Endodermal cell (in vitro differentiated cells): ENCODE measurements at places on chromosomes 11 and 22.

- DNase-seq: peak; percentile 73
These were observed 885 bp downstream of the TRMU start for GRCh38 chr22:46336119-46337078.

DNA sequence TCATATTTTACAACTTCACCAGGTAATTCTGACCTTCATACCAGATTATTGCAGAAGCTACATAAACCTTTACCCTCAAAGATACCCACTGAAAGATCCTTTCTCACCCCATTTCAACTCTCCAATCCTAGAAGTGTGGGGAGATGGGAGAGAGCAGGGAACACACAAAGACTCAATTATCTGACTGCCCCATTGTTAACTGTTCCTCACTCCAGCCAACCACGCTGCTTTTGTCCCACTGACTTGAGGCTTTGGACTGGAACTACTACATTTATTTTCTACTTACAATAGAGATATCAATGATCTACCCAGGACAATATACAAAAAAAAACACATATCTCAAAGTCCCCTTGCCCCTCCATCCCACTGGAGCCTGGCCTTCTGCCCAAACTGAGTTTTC lies 44.7 kb upstream of the SLN start:
- DNase-seq: no peak

GRCh38 chr11:133047036-133047770 lies 485.1 kb downstream of the OPCML start:
- DNase-seq: no peak

- DNase-seq: no peak
These were observed 26.2 kb downstream of the SHISA8 start for GRCh38 chr22:41888627-41889200.

GRCh38 chr11:845872-846495 lies 3.3 kb downstream of the TSPAN4 start:
- no peak for DNase-seq

- DNase-seq: no peak
These were observed 42.7 kb upstream of the SLC1A2 start for GRCh38 chr11:35461917-35462538.

DNA sequence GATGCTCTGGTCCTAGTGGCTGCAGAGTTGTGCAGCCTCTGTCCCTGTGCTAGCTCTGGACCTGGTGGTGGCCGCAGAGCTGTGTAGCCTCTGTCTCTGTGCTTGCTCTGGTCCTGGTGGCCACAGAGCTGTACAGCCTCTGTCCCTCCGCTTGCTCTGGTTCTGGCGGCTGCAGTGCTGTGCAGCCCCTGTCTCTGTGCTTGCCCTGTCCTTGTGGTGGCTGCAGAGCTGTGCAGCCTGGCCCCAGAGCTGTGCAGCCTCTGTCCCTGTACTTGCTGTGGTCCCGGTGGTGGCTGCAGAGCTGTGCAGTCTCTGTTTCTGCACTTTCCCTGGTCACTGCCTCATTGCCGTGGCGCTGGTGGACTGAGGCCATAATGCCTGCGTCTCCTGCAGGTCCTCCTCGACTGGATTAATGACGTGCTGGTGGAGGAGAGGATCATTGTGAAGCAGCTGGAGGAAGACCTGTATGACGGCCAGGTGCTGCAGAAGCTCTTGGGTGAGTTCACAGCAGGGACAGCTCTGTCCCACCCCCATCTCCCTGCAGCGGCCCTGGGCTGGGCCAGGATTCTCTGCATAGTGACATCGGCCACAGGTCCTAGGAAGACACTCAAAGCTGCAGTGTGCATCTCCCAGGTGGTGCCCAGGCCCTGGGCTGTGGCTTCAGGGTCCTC lies 61.9 kb upstream of the PARVG start:
- no peak for DNase-seq

DNA sequence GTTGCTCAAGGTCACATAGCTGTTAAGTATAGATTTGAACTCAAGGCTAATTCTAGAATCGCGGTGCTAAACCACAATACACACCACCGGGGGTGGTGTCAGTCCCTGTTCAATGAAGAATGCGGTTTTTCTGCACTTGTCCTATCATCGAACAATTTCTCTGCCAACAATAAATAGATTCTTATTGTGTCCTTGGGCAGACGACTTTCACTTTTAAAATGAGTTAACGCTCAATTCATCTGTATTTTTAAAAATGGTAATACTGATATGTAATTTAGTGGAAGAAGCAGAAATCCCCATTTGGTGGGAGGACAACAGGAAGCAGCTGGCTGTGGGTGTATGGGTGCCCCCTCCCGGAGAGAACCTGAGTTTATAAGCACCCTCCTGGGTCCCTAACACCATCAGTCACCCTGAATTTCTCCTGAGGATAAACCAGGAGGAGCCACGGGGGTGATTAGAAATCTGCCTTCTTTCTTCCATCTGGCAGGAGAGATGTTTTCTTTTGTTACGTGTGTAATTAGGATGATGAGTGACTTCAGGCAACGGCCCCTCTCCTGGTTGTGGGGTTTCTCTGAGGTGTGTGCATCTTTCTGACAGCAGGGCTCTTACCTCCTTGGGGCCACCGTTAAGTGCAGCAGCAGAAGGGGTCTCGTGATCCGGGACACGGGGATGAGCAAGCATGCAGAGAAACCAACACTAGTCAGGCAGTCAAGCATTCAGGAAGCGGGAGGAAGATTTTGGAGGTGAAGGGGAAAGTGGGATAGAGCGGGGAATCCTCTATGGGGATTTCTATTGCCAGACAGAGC lies 87.7 kb downstream of the GRAMD1B start:
- DNase-seq: no peak

- peak; percentile 85 for DNase-seq
These were observed 32.9 kb downstream of the TST start for GRCh38 chr22:36986242-36986821.

- DNase-seq: no peak
These were observed 3.0 kb upstream of the NRGN start for GRCh38 chr11:124736736-124737135.
